A172 (cell line): ENCODE measurements at places on chromosomes 2 and 18. TPM values are rescaled to one million over a fixed set of nuclear protein-coding genes. Genes with fewer than 3 reads are reported as not detected.

Gene PUS10
- 5.0 and 7.5 TPM in 2 replicates for total RNA-seq

DNA sequence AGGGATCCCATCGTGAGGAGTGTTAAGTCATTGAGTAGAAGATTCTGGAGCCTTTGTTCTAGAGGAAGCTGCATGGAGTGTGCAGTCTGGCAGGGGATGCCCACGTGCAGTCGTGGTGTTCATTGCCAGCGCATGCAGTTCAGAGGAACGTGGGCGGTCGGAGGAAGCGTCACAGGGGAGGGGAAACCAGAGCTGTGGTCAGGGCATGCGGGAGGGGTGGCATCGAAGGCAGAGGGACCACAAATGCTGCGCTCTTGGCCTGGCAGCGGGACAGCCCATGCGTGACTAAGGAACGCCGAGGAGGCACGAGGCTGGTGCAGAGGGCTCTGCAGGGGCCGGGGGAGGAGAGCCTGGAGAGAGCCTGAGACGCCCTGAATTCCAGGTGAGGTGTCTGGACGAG lies 141.1 kb downstream of the KLHL29 start:
- DNase-seq: no peak

GRCh38 chr18:46650681-46651080 lies 6.3 kb downstream of the LOXHD1 start:
- DNase-seq: no peak

DNA sequence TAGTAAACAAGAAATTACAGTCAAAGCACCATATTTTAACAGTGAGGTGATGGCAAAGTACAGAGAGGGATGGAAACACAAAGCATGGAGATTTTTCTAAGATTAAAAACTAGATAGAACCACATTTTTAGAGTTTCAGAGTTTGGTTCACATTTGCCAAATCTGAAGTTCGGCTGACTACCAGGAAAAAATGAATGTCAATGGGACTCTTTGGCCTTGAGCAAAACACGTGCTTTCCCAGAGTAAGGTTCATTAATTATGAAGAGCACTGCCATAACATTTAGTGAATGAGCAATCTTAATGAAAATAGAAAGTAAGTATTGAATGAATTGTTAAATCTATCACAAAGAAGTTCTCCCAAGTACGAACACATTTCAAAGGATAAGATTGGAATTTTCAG lies 571.2 kb upstream of the VRK2 start:
- DNase-seq: no peak

DNA sequence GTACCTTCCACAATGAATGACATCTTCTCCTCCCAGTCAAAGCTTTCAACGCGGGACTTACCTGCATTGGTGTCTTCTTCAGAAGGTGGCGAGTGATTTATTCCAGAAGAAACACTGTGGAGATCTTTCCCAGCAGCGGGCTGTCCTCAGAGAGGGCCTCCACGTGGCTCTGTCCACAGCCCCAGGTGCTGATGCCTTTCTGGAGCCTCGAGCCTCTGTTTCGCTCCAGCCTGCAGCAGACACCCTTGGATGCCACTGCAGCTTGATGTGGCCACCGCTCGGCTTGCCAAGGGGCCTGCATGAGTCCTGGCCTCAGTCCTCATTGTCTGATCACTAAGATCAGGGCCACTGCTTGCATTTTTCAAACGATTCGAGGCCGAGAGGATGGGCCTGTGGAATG lies 46.6 kb upstream of the GALR1 start:
- no peak for DNase-seq
